CD4-positive, alpha-beta T cell treated with Interleukin-17A for 1 hour (primary cell): ENCODE measurements at places on chromosomes 11 and 22.
A peak's percentile ranks its signal among the peaks of the same experiment; 100 is the strongest.

DNA sequence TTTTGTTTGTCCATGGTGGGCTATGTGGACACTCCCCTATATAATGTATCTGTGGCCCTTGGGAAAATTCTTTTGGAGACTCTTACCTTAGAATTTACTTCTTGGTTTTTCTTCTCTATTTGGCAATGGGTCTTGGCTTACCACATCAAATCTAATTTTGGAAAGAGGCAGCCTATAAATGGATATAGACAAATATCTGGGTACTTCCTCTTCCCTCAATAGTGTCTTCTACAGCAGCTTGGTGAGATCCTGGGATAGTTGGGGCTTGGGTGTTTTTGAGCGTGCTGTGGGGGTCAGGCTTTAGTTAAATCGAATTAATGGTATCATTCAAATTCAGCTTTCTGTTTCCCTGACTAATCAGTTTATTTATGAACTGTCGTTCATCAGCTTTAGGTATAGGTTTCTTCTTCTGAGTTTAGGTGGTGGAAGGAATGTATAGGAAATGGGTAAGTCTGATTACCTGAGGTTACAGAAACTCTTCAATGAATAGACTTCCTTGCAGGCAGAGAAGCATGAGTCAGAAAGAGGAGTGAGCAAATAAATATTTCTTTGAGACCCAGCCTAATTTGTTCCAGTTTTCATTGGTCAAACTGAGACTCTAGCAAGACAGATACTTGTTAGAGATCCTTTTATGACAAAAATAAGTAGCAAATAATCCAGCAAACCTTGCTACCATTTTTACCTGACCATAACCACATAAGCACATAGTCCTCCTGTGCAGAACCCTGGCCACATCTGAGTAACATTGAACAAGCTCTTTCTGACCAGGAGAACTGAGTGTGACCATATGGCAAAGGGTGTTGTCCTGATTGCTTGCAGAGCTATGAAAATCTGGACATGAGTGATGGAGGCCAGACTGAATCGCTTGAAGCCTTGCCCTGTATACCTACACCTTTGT lies 68.6 kb upstream of the SORL1-AS1 start:
- DNase-seq: no peak

- DNase-seq: no peak
Measured at GRCh38 chr11:45028911-45029682, 78.4 kb upstream of the TP53I11 start.

DNA sequence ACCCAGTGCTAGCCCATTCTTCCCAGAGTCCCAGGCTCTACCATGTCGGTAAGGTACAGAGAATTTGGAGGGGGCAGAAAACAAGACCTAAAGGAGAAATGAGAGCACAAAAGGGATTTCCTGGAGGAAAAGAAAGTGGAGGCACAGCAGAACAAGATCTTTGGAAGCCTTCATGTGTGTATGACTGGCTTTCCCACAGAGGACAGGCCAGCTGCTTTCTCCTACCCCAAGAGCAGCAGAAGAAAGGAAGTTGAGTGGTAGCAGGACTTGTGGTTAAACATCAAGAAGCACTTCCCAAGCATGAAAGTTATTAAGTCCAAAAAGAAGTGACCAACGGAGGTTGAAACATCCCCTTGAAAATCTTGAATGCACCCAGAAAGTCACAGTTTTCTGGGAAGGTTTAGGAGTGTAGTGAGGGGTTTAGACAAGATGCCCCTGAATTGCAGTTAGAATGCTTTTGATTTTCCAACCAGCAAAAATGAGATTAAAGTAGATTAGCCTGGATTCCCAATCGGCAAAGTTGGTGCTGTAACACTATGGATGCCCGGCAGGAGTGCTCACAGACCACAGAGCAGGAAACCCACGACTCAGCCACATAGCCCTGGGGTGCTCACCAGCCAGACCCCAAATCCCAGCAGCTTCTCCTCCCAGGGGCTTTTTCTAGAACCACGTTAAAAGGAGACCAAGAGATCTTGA lies 608 bp downstream of the TMPRSS13 start:
- DNase-seq: no peak

DNA sequence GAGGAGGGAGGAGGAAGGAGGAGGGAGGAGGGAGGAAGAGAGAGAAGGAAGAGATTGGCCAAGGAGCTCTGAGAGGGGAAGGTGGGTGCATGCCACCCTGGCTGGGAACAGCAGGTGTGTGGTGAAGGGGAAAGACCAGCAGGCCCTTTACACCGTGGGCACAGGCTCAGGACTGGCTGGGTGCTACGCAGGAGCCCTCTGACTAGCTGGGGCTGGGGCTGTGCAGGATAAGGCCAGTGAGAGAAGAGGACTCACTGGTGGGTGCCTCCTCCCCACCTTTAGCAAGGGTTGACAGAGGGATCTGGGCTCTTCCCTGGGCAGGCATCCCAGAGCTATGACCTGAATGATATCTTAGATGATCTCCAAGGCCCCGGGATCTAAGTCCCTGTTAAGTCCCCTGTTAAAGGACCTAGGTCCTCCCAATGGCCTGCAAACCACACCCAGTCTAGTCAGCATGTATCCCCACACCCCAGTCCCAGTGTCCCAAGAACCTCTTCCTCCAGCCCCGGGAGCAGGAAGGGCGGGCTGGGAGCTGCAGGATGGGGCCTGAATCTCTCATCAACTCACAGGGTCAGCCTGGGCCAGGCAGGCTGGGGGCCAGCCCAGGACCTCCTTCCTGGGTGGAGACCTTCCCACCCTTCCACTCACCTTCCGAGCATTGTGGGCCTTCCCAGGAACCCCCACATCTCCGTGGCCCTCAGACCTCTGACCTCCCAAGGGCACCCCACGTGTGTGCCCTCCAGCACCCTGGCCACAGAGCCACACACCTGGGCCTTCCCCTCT lies 55.4 kb downstream of the CDKN1C start:
- no peak for DNase-seq

GRCh38 chr11:27557226-27557625 lies 50.7 kb upstream of the LIN7C start:
- DNase-seq: no peak

GRCh38 chr11:5524756-5525155 lies 8.3 kb upstream of the UBQLNL start:
- DNase-seq: no peak

DNA sequence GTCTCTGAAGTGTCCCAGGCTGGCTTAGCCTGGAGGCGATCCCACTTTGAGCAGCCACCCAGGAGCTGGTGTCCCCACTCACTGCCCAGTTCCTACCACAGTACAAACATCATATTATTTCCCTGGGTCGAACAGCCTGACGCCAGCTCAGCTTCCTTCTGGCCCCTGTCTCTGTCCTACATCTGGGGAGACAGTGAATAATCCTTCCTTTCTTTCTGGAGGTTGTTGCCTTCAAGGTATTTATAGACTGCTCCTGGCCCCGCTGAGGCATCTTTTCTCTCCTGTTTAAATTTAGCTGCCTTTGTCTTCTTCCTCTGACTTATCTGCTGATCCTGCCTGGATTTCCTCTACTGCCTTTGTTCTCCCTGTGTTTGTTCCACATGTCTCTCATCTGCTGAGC lies 56.8 kb upstream of the LRRC55 start:
- DNase-seq: no peak

DNA sequence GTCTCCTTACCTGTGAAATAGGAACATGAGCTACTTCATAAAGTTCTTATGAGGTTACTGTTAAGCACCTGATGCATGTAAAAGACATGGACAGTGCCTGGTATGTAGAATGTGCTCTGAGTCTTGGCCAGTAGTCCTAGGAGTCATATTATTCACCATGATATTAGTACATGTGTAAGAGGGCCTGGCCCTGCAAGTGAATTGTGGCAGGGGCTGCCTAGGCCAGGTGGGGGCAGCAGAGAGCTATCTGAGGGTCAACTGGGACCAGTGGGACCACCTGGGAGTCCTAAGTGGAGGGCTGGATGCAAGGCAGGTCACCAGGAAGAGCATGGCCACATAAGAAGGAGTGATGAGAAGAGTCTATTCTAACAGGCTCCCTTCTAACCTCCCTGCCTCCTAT lies 529.5 kb downstream of the SOX6 start:
- no peak for DNase-seq

DNA sequence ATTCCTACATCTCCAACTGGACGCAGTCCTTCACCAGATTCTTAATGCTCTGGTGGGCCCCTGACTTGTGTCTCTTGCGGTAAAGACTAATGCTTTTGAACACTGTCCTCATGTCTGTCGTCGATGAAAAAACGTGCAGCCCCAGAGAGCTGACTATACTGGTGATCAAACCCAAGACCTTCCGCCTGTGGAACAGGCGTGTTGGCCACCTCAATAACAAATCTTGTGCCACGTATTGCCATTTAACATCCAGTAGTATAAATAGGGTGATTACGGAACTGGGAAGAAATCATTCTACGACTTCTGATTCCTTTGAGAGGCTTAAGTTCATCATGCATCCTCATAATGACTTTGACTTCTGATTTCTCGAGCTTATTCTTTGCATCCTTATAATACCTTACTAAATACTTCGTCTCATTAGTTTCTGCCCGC lies 45.6 kb downstream of the OR4D9 start:
- peak; percentile 41 for DNase-seq
